Vagina (tissue), 2 donors: ENCODE measurements at places on chromosomes 12 and 14.

DNA sequence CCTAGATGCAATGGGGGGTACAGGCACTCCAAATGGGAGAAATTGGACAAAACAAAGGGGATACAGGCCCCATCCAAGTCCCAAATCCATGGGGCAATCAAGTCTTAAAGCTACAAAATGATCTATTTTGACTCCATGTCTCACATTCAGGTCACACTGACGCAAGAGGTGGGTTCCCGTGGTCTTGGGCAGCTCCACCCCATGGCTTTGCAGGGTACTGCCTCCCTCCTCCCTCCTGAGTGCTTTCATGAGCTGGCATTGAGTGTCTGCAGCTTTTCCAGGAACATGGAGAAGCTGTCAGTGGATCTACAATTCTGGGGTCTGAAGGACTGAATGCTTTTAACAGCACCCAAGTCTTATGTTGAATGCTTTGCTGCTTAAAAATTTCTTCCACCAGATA, 274.5 kb upstream of the LRIG3 start:
- DNase-seq: no peak

DNA sequence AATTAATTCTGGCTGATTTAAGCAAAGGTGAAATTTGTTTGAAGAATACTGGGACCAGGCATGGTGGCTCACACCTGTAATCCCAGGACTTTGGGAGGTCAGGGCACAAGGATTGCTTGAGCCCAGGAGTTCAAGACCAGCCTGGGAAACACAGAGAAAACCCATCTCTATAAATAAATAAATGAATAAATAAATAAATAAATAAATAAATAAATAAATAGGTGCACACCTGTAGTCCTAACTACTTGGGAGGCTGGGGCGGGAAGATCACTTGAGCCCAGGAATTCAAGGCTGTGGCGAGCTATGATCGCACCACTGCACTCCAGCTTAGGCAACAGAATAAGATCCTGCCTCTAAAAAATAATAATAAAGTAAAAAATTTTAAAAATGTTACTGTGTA, 4.4 kb upstream of the C14orf39 start:
- no peak for DNase-seq

GRCh38 chr12:24396224-24396623, 446.8 kb upstream of the SOX5 start:
- no peak for DNase-seq

DNA sequence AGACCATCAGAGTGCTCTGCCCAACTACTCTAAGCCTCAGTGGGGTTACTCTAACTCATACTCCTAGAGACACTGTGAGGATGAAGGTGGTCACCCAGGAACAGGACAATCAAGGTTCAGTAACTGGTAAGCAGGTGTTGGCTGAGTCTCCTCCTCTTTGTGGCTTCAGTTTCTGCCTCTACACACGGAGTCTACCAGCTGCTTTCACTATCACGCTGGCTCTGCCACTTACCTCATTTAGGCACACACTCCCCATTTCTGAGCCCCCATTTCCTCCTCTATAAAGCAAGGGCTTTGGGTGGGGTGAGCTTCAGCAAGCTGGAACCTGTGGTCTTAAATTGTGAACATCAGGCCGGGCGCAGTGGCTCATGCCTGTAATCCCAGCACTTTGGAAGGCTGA, 7.3 kb upstream of the TCHP start:
- DNase-seq: no peak

DNA sequence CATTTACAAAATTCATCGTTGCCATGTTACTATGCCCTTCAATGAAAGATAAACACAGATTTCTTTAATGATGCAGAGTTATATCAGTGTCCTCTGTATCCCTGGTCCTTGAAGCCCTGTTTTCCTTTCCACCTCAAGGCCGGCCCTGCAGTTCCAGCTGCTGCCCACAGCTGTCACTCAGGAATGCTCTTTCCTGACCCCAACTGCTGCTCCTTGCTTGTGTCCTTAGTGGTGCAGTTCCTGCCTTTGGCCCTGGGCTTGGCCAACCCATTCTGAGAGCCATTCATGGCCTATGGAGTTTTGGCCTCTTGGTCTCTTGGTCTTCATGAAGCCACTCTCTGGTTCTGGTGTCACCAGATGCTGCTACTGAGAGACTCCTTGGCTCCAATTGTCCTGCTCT, 93.1 kb downstream of the GAS2L3 start:
- DNase-seq: no peak

- no peak for DNase-seq
Observed at GRCh38 chr12:25126746-25127145, 68.2 kb downstream of the DNAI7 start.

- no peak for DNase-seq
Observed at GRCh38 chr12:13169272-13169671, 27.3 kb upstream of the EMP1 start.

- DNase-seq: no peak
Observed at GRCh38 chr14:61132336-61132735, 148.8 kb downstream of the TMEM30B start.

DNA sequence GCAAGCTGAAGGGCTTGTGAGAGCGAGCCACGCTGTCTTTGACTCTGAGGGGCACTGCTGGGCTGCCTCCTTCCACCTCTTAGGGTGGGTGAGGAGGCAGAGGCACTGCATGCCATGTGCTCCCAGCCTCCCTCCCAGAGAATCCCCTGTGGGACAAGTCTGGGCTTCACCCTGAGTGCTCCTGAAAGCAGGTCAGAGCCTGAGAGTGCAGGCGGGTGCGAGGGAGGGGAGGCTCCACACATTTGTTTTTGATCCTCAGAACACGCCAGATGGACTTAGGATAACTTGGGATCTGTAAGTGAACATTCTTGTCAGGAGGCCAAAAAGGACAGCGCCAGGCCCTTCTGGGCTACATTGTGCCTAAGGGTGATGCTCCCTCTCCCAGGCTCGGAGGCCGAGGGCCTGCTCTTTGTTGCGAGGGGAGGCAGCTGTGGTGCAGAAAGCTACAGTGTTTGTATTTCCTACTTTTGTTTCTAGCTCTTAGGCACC, 155.4 kb downstream of the TMX1 start:
- DNase-seq: no peak

GRCh38 chr14:20742132-20742531, 3.6 kb upstream of the EDDM3A start:
- DNase-seq: no peak

DNA sequence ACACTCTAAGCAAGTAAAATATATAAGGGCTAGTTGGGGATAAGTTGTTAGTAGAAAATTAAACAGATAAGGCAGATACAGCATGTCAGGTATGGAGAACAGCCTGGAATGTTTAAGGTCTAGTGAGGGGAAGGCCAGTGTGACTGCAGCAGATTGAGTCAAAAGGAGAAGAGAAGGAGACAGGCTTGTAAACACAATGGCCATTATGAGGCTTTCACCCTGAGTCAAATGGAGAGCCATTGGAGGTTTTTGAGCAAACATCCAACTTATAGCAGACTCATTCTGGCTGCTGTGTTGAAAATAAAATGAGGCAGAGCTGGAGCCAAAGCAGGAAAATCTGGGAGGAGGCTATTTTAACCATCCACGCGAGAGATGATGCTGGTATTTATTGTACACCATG, 142.0 kb downstream of the DUSP6 start:
- no peak for DNase-seq

- no peak for DNase-seq
Observed at GRCh38 chr12:24854908-24855307, 94.0 kb downstream of the BCAT1 start.

DNA sequence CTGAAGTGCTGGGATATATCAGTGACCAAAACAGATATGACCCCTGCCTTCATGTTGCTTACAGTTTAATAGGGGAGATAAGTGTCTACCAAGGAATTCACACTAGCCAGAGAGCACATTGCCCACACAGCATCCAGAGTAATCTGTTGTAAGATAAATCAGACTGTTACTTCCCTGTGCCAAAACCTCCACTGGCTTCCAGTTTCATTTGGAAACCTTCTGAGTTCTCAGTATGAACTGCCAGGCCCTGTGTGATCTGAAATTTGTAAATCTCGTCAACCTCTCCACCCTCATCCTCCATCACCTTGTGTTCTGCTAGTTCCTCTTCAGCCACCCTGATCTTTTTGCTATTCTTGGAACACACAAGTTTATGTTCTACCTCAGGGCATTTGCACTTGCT, 154.7 kb downstream of the ETV6 start:
- DNase-seq: no peak

GRCh38 chr14:30645600-30645999, 23.5 kb downstream of the SCFD1 start:
- DNase-seq: no peak

DNA sequence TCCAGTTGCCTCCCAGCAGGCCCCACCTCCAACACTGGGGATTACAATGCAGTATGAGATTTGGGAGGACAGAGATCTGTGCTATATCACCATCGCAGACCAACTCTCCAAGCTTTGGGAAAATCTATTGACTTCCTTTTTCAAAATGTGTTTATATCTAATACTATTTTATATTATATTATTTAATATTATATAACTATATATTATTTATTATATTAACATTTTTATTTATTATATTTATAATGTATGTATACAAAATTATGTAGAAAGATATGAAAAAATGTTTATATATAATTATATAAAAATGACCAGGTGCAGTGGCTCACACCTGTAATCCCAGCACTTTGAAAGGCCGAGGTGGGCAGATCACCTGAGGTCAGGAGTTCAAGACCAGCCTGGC, 36.4 kb downstream of the DNAH10 start:
- DNase-seq: no peak
